ENCODE measurements at places on chromosomes 13 and 19.
A peak's percentile ranks its signal among the peaks of the same experiment; 100 is the strongest.

DNA sequence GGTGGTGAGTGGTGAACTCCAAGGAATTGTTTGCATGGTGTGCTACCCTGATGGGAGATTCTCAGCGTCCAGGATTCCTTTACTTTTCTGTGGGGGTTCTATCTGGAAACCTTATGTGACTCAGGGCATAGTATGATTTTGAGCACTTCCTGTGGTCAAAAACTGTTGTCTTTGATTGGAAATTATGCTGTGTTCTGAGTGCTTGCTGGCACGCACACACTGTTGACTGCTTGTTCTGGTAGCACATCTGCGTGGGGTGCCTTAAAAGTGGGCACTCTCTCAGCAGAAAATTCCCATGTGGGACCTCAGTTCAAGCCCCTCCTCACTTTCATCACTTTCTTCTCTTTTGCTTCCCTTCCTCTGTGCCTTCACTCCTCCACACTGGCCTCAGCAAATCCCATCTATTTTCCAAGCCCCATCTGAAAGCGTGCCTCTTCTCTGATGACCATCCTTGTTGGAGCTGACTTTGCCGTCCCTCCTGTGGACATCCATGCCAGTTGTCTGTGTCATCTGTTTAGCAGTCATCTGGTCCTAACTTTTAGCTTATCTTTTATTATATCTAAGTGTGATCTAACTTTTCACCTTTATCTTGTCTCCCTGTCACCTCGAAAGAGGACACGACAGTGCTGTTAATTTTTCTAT, 56.4 kb upstream of the NPAS1 start:
- DNase-seq, result peak; percentile 98

DNA sequence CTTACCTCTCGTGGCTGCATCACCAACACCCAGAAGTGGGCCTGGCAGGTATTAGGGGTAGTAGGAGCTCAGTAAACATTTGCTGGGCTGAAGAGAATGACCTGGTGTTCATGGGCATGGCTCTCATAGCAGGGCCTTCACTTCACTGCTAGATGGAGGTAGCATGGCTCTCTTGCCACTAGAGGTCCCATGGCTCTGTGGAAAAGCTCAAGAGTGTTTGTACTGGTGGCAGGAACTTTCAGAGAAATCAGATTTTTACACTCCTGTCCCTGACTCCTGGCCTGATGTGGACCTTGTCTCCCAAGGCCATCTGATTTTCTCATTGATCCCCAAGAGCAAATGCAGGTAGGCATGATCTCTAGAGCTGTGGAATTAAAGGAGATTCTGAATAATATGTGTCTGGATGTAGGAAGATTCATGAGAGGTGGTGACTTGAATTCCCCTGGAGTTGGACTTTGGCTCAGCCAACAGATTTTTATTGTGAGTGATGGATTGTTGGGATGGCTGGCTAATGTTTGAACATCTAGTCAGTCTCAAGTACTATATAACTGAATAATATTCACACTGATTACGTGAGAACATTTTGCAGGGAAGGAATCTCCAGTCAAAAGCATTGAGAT, 5.7 kb downstream of the ZNF574 start:
- peak; percentile 67 for DNase-seq

- peak; percentile 81 for DNase-seq
Measured at GRCh38 chr19:45164577-45165335, 4.0 kb upstream of the NKPD1 start.

DNA sequence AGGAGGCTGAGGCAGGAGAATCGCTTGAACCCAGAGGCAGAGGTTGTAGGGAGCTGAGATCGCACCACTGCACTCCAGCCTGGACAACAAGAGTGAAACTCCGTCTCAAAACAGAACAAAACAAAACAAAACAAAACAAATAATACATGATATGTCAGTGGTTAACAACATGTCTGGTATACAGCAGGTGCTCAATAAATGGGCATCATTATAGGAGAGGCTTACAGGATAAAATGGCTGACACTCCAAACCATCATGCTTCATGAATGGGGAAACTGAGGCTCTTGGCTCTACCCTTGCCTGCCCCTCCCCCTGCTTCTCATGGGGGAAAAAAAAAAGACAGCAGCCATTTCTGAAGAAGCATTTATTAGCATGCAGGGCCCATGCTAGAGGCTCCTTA, 3.0 kb upstream of the RAB3D start:
- no peak for DNase-seq

- no peak for DNase-seq
Measured at GRCh38 chr19:39759457-39760184, 19.0 kb upstream of the LEUTX start.

GRCh38 chr13:99883805-99884204, 87.8 kb downstream of the ZIC5 start:
- DNase-seq, result no peak

- peak; percentile 34 for DNase-seq
Measured at GRCh38 chr13:33057019-33057780, 41.0 kb downstream of the KL start.

GRCh38 chr19:8663920-8664670, 33.7 kb downstream of the NFILZ start:
- no peak for DNase-seq

GRCh38 chr19:13095393-13095784, 7.3 kb downstream of the LYL1 start:
- DNase-seq, result no peak

- DNase-seq, result no peak
Measured at GRCh38 chr19:41563854-41564514, 12.0 kb upstream of the CEACAM21 start.

- DNase-seq, result peak; percentile 79
Measured at GRCh38 chr19:17090583-17090982, 15.0 kb downstream of the MYO9B start.

GRCh38 chr19:54096617-54097106, 3.9 kb downstream of the OSCAR start:
- DNase-seq, result peak; percentile 54

- DNase-seq, result no peak
Measured at GRCh38 chr13:103315711-103316110, 249.5 kb upstream of the SLC10A2 start.

DNA sequence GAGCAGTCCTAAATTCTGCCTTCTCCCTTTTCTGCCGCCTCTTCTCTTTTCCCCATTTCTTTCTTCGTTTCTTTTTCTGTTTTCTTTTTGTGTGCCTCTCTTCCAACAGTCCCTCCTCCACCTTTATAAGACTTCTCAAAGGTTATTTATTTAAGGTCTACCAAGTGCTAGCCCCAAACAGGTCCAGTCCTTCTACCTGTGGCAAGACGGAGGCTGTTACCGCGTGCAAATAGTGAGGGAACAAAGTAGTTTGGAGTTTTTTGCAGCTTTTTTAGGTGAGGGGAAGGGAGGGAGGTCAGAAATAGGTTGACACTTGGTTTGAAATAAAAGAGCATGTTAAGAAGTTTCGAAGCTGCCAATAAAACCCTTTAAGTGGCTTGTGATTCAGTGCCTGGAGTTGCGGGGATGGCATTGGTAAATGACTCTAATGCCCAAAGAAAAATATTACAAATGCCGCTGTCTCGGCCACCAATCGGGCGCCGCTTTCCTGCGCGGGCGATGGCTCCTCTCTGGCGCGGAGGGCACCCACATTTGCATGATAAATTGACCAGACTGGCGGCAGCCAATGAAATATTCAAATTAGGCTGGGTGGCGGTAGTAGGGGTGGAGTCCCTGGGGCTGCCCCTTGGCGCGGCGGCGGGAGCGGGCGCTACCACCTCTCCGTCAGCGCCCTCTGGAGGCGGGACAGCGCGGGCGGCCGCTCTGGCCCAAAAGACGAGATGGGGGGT, 7.5 kb upstream of the TSHZ3 start:
- no peak for DNase-seq

GRCh38 chr19:31253526-31254179, 95.6 kb downstream of the TSHZ3 start:
- no peak for DNase-seq

DNA sequence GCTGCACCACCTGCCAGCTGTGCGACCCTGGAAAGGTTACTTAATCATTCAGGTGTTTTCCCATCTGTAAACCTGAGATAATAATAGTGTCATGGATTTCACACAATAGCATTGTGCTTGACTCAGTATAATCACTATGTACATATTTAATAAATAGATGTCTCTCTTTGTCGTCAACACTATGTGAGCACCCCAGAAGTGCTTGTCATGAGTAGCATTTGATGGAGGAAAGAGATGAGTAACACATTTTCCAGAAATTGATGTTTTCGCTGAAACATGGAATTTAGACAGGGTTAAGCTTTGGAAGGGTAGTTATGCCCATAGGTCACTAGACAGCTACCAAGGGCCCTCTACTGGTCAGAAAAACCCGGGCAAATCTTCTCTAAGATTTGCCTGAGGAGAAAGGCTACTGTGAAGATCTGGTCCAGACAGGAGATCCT, 9.5 kb upstream of the MBNL2 start:
- peak; percentile 61 for DNase-seq
